NCI-H510A (cell line): ENCODE measurements at places on chromosomes 6 and 20.
A peak's percentile ranks its signal among the peaks of the same experiment; 100 is the strongest.

GRCh38 chr6:90293319-90293953 is 3.2 kb downstream of the BACH2 start:
- no peak for DNase-seq

DNA sequence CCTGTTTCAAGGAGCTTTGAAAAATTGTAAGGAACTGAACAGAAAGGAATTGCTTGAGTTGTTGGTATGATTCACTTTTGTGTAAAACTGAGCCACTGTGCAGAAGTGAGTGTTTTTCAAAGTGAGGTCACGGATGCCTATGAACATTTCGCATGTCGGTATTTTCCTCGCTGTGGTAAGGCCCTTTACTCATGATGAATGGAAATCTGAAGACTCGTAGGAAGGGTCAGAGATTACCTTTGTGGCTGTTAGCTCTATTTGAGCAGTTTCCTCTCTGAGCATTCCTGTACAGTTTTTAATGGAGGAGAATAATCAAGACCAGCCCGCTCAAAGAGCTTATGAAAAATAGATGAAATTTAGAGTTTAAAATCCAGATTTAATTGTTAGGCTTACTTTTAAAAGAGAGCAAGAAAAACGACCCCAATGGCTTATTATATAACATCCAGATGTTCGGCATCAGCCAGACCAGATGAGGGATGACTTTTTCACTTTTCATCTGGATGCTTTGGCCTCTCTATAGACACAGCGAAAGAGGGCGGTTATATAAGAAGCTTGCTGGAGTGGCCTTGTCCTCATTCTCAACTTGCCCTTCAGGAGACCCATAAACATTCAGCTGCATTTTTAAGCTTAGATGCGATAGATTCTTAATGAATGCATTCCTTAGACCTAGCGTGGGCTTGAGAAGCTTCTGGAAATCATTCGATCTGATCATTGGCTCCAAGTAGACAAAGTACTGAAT is 99.5 kb downstream of the CD83 start:
- DNase-seq, result no peak

- DNase-seq, result no peak
Observed at GRCh38 chr6:90468080-90468479, 118.8 kb downstream of the MAP3K7 start.

- DNase-seq, result no peak
Observed at GRCh38 chr6:45185403-45186251, 142.5 kb upstream of the RUNX2 start.

- DNase-seq, result no peak
Observed at GRCh38 chr6:68675548-68675947, 40.5 kb downstream of the ADGRB3 start.

- no peak for DNase-seq
Observed at GRCh38 chr6:168136001-168136400, 57.0 kb upstream of the FRMD1 start.

- no peak for DNase-seq
Observed at GRCh38 chr6:38027685-38028373, 208.3 kb downstream of the ZFAND3 start.

DNA sequence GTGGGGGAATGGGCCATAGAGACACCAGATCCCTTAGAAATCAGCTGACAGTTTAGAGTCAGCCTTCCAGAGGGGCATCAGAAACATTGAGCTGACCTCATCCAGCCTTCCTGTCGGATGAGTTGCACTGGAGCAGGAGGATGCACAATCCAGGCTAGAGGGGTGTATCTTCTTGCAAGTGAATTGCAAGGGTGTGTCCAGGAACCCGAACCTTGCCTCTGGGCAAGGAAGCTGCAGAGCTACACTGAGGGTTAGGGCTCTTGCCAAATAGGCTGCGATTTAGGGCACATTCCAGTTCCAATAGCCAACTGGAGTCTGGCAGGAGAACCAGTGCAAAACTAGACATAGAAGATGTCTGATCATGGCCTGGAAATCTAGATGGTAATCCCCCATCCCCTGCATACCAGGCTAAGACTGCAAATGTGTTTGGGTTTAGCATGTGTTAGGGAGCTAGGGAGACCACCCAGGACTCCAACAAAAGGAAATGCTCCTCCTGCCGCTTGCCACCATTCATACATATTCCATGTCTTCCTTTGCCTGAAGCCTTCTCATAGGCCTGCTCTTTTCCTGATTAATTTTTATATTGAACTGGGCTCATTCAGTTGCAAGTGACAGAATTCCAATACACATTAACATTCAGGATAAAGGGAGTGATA is 6.3 kb upstream of the UTRN start:
- DNase-seq, result no peak

- DNase-seq, result no peak
Observed at GRCh38 chr6:82686719-82687118, 323.1 kb downstream of the TPBG start.

DNA sequence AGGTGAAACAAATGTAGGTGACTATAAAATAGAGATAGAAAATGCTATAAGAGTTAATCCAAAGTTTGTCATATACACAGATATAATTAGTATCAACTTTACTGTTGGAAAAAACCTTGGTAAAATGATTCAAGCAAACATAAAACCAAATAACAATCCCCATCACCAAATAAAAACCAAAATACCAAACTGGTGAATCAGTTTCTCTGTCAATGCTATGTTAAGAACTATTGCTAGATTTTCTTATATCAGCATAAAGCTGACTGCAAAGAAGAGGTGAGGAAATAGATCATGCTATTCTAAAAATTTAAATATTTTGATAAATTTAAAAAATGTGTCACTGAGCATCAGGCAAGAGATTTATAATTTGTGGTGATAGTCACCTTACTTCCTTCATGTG is 658.4 kb downstream of the PHF3 start:
- DNase-seq, result no peak

DNA sequence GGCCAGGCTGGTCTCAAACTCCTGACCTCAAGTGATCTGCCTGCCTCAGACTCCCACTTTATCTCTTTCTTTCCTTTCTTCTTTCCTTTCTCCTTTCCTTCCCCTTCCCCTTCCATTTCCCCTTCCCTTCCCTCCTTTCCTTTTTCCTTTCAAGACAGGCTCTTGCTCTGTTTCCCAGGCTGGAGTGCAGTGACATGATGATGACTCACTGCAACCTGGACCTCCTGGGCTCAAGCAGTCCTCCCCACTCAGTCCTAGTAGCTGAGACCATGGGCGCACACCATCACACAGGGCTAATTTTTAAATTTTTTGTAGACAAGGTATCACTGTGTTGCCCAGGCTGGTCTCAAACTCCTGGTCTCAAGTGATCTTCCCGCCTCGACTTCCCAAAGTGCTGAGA is 377.6 kb upstream of the ZFP64 start:
- DNase-seq, result no peak

- no peak for DNase-seq
Observed at GRCh38 chr6:97347111-97347510, 64.1 kb upstream of the MMS22L start.

GRCh38 chr6:136751991-136752390 is 40.3 kb downstream of the MAP3K5 start:
- no peak for DNase-seq

DNA sequence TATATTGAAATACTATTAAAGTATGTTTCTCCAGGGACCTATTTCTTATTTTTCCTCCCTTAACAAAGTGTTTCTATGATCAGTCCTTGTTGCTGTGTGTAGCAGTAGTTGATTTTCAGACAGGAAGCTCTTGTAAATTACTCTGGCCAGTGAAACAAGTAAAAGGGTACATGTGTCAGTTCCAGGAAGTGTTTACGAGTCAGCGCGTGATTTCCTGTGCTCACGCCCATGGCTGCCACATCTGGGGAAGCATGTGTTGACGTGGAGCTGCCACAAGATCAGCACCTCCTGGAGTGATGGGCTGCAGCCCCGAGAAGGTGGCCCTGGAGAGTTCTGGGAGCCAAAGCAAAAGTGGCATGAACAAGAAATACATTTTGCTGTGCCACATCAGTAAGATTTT is 38.6 kb upstream of the GGTLC1 start:
- no peak for DNase-seq

DNA sequence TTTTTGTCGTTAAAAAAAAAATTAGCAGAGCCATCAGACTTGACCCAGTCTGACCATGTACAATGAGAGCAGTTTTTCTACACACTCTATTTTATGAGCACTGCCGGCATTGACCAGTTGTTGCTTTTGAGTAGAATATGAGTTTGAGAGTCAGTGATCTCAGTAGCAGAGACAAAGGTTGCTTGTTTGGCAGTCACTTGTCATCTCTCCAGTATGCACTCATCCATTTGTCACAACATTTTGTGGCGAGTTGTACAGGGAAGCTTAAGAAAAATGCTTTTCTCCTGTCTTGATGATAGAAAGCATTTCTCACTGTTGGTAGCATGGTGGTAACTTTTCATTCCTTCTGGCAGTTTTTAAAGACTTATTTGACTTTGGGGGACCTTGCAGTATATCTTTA is 159.9 kb downstream of the MMS22L start:
- DNase-seq, result no peak

DNA sequence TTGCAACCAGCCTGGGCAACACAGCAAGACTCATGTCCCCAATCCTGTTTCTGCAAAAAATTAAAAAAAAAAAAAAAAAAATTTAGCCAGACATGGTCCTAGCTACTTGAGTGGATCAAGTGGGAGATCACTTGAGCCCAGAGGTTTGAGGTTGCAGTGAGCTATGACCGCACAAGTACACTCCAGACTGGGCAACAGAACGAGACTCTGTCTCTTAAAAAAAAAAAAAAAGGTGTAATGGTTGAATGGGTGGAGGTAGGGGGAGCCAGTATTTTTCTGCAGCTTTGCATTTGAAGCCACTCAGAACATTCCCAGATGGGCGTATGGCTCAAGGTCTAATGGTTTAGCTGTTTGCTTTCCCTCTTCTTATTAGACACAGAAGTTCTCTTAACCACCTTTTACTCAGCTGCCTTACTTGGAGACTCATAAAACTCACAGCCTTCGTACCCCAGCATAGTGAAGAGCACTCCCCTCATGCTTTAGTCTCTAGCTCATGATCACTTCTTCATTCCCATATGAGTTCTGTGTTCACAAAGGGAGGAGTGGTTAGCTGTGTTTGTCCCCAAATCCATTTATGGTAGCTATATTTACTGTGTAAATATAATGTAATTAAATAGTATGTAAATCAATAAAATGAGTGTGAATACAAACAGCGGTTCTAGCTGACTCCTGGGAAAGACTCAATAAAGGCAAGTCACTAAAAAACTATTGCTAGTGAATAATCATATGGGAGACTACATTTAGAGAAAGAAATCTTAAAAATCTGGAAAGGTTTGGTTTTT is 9.0 kb downstream of the FKBP1A start:
- peak; percentile 69 for DNase-seq

DNA sequence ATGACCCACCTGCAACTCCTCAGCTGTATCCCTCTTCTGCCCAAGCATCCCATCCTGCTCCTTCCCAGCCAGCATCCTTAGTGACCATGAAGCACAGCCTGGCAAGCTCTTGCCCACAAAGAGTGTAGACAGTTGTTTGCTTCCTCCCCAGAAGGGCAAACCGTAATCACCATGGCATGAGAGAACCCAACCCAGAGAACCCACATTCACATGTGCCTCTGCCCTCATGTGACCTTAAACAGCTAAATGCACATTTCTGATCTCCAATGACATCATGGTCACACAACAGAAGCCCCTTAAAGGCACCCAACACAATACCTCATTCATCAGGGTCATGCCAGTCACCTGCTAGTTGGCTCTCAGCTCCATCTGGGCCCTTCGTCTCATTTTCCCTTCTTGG is 162.8 kb upstream of the CDYL start:
- no peak for DNase-seq

DNA sequence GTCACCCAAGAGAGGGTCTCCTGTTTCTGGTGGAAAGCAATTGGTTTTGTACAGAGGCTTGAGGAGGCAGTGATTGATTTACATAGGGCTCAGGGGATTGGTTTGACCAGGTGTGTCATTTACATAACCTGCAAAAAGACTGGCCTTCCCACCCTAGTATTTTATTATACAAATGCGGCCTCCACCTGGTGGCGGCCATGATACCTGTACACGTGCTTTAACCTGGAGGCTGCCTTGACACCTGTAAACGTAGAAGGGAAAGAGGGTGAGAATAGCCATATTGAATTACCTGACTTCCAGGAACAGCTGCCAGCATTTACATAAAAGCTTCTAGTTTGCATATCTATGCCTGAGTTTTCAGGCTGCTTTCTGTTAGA is 48.7 kb downstream of the HLA-DPB1 start:
- DNase-seq, result no peak

DNA sequence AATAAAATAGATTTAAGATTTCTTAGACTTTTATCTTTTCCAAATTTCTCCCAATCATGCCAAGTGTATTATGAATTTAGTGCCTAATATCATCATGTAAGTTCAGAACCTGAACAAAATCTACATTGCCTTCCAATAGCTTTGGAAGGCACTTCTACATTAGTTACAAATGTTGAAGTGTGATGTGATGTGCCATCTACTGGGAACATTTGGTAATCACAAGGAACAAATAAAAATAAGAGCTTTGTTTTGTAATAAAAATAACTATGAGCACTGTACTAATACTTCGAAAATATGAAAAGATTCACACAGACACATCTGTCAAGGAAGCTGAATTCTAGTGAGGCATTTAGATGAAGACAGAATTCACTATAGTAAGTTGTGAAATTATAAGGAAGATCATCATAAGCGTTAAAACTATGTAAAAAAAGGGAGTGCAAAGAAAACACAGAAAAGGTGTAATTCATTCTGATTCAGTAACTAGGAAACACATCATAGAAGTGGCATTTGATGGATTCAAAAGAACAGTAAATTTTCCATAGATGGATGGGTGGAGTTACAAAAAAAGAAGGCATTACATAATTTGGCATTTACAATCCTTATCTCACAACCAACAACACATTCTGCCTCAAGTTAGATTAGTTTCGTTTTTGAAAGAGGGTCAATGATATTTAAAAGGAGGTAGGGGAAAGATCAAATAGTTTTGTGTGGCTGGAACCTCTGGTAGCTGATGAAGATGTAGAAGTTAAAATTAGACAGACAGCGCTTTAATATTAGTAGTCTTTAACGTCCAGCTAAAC is 161.0 kb downstream of the ASCC3 start:
- no peak for DNase-seq

DNA sequence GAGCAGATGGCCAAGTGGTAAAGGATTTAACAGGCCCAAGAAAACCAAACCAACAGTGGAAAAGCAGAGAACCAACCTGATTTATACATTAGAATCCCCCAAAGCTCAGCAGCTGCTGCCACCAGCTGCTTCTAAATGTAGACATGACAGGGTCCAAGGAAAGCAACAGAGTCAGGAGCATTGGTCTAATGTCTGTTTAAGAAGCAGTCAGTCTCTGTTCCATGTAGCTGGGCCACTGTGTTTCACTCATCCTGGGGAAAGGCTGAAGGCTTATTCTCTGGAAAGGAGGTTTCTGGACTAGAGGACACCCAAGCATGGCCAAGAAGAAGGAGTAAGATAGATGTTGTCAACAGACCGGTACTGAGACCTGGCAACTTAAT is 75.4 kb downstream of the TMEM244 start:
- no peak for DNase-seq

- peak; percentile 83 for DNase-seq
Observed at GRCh38 chr20:62926229-62927127, at the start of gene DIDO1. Gene DIDO1 (minus strand): TSS chr20:62926505.

DNA sequence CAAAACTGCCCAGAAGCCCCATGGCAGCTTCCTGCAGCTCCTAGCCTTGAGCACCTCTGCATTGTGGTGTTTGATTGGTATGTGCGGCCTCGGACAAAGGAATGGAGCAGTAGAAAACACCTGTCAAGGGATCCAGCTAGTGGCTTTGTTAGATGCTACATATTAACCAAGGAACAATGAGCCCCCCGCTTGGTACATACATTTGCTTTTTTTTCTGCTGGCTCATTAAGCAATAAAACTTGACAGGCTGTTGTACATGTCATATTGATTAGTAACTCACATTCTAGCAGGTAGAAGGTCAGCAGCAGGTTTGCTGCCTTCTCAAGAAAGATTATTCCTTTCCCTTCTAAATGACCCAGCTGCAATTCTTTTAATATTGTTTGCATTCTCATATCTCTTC is 937 bp downstream of the SPACA1 start:
- DNase-seq, result no peak
